ENCODE measurements at places on chromosomes 1 and 21. TPM values are rescaled to one million over a fixed set of nuclear protein-coding genes. Genes with fewer than 3 reads are reported as not detected.

- no peak overlapping the region for H3K4me3 ChIP-seq
- H3K27ac ChIP-seq: no peak overlapping the region
- peak; percentile 11 for DNase-seq
- no peaks in the 10 kb centered on the region for H3K27me3 ChIP-seq
- peaks cover 52% of the 10 kb centered on the region for H3K36me3 ChIP-seq
These were observed 53.8 kb downstream of the TRIM11 start for GRCh38 chr1:228352677-228353481.

- peaks cover 19% of the 10 kb centered on the region for H3K27me3 ChIP-seq
- no peak overlapping the region for H3K4me3 ChIP-seq
- H3K4me1 ChIP-seq: no peaks in the 10 kb centered on the region
- H3K27ac ChIP-seq: no peak overlapping the region
These were observed 3.1 kb downstream of the LCE3D start for GRCh38 chr1:152577168-152577567.

DNA sequence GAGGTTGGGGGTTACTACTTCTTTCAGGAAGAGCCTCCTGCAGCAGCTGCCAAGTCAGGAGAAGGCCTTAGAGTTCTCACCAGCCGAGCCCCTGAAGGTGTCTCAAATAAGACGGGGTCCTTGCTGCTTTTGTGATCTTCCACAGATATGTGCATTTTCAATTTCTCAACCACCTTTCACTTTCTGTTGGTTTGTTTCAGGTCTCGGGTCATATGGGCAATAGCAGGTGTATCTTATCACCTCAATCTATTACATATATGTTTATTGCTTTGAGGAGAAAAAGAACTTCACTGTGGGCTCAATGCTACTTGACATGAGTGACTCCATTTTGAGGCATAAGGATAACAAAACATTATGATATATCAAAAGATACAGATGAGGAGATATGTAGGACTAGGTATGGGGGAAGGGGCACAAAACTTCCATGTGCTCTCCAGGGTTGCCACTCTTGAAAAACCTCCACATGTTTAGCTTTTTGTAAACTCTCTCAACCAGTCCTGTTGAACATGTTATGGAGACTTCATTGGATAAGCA lies 1171.4 kb upstream of the ADGRL2 start:
- no peaks in the 10 kb centered on the region for H3K27me3 ChIP-seq
- no peak overlapping the region for H3K27ac ChIP-seq
- DNase-seq: no peak

GRCh38 chr1:114503916-114504422 lies 7.0 kb downstream of the TRIM33 start:
- H3K27ac ChIP-seq: no peak overlapping the region
- no peaks in the 10 kb centered on the region for H3K27me3 ChIP-seq
- H3K4me3 ChIP-seq: no peak overlapping the region
- peaks cover 32% of the 10 kb centered on the region for H3K4me1 ChIP-seq

HSD11B1 gene
- total RNA-seq: 1.3 TPM

MPZL1 gene
- 46.5 TPM for total RNA-seq

S100A6 gene
- 385 TPM for total RNA-seq

STUM gene
- 0.68 TPM for total RNA-seq

AADACL4 gene
- not detected for total RNA-seq

GRCh38 chr21:37837381-37837780 lies 78.9 kb downstream of the KCNJ6 start:
- no peak overlapping the region for H3K27ac ChIP-seq
- no peaks in the 10 kb centered on the region for H3K27me3 ChIP-seq

ABCG1 gene
- total RNA-seq: 22.8 TPM

GRCh38 chr1:178310685-178311105 lies 186.1 kb downstream of the CLEC20A start:
- no peaks in the 10 kb centered on the region for H3K27me3 ChIP-seq
- DNase-seq: no peak
- H3K4me1 ChIP-seq: peaks cover 10% of the 10 kb centered on the region
- no peak overlapping the region for H3K4me3 ChIP-seq
- no peaks in the 10 kb centered on the region for H3K36me3 ChIP-seq
- no peak overlapping the region for H3K27ac ChIP-seq

CALML6 gene
- not detected for total RNA-seq

GRCh38 chr1:182806015-182806678 lies 16.6 kb downstream of the NPL start:
- peaks cover 5% of the 10 kb centered on the region for H3K4me1 ChIP-seq
- DNase-seq: no peak
- H3K27me3 ChIP-seq: no peaks in the 10 kb centered on the region
- no peak overlapping the region for H3K27ac ChIP-seq

GRCh38 chr1:47809301-47810084 lies 187.7 kb downstream of the TRABD2B start:
- no peaks in the 10 kb centered on the region for H3K36me3 ChIP-seq
- no peaks in the 10 kb centered on the region for H3K27me3 ChIP-seq
- no peak overlapping the region for H3K4me3 ChIP-seq
- no peak for DNase-seq
- no peaks in the 10 kb centered on the region for H3K4me1 ChIP-seq

GRCh38 chr1:29732453-29732852 lies 496.1 kb downstream of the PTPRU start:
- H3K36me3 ChIP-seq: no peaks in the 10 kb centered on the region
- no peak for DNase-seq
- H3K4me3 ChIP-seq: no peak overlapping the region
- peaks cover 3% of the 10 kb centered on the region for H3K27me3 ChIP-seq
- H3K27ac ChIP-seq: no peak overlapping the region

- no peak overlapping the region for H3K4me3 ChIP-seq
- H3K4me1 ChIP-seq: no peaks in the 10 kb centered on the region
- H3K36me3 ChIP-seq: no peaks in the 10 kb centered on the region
- peak; percentile 20 for DNase-seq
- no peak overlapping the region for H3K27ac ChIP-seq
- no peaks in the 10 kb centered on the region for H3K27me3 ChIP-seq
These were observed 8.2 kb upstream of the AZIN2 start for GRCh38 chr1:33072707-33073106.

HAPLN2 gene
- total RNA-seq: 0.53 TPM

- no peak for DNase-seq
- no peak overlapping the region for H3K27ac ChIP-seq
- H3K27me3 ChIP-seq: no peaks in the 10 kb centered on the region
These were observed 1113.9 kb upstream of the B3GALT2 start for GRCh38 chr1:194300340-194300739.

APCS gene
- not detected for total RNA-seq

GRCh38 chr1:21239221-21239620 lies 51.0 kb downstream of the ECE1 start:
- no peaks in the 10 kb centered on the region for H3K4me1 ChIP-seq
- no peak overlapping the region for H3K27ac ChIP-seq
- DNase-seq: no peak
- no peaks in the 10 kb centered on the region for H3K36me3 ChIP-seq
- H3K4me3 ChIP-seq: no peak overlapping the region
- H3K27me3 ChIP-seq: no peaks in the 10 kb centered on the region

PPIAL4G gene
- not detected for total RNA-seq

- H3K27ac ChIP-seq: no peak overlapping the region
- H3K4me3 ChIP-seq: no peak overlapping the region
- no peaks in the 10 kb centered on the region for H3K36me3 ChIP-seq
- H3K4me1 ChIP-seq: peaks cover 5% of the 10 kb centered on the region
- no peak for DNase-seq
- H3K27me3 ChIP-seq: no peaks in the 10 kb centered on the region
These were observed 69.5 kb downstream of the RHOU start for GRCh38 chr1:228804640-228805413.

GRCh38 chr1:14672005-14672404 lies 73.5 kb downstream of the KAZN start:
- H3K27me3 ChIP-seq: no peaks in the 10 kb centered on the region
- H3K27ac ChIP-seq: no peak overlapping the region
- no peak for DNase-seq
- no peaks in the 10 kb centered on the region for H3K36me3 ChIP-seq
- H3K4me3 ChIP-seq: no peak overlapping the region
